T follicular helper cell (primary cell): ENCODE measurements at places on chromosomes 6 and 20.

GRCh38 chr6:105994591-105995390 lies 91.3 kb upstream of the PRDM1 start:
- DNase-seq, result no peak

DNA sequence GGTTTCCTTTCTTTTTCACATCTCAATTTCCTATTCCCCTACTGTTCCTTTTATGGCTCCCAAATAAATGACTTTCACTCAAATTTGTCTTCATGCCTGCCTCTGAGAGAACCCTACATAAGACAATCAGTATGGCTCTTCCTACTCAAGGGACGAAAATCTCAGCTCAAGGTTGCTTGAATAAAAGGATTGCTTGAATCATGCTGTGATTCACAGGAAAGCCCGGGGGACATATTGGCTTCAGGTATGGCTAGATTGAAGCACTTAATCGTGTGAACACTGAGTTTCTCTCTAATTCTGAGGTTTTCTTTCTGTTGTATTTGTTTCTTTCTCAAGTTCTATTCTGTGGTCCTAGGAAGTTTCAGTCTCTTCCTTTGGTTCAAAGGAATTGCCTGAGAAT lies 140.3 kb upstream of the SULF2 start:
- DNase-seq, result no peak

GRCh38 chr6:169014211-169015197 lies 239.1 kb downstream of the THBS2 start:
- DNase-seq, result no peak

GRCh38 chr20:63421094-63421692 lies 51.3 kb downstream of the KCNQ2 start:
- no peak for DNase-seq

DNA sequence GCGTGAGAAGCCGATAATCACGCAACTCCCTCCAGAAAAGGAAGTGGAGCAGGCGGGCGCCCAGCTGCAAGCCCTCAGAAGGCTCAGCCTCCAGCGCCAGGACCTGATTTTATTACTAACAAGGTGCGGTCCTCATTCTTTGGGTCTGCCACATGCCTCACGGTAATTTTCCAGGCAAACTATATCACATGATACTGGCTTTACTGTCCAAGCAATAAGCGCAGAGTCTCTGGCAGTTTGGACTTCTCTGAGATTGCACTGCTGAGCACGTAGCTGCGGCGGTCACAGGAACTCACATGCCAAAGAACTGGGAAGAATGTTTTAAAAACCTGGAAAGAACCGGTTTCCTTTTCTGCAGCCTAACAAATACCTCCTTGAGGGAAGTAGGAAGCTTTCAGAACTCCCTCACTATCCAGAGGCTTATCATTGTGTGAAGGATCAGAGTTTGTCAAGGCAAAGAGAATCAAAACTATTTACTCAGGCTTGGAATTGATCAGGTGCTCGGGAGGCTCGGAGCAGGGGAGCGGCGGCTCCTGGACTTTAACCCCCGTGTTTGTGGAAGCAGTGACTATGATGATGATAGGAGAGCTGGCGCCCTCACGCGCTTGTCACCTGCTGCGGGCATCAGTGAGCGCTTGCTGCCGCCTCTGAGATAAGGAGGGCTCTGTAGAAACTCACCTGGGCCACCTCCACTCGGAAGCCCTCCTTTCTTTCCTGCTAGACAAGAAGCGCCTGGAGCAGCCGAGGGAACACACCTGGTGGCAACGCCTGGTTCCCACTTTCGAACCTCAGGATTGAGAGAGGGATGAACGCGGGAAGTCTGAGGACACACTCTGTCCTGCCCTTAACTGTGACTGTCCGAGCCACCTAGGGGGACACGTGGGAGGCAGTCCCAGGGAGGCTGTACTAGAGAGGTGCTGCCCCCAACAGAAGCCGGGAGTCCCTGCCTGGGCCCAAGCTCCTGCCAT lies 27.2 kb upstream of the SYNJ2 start:
- no peak for DNase-seq

DNA sequence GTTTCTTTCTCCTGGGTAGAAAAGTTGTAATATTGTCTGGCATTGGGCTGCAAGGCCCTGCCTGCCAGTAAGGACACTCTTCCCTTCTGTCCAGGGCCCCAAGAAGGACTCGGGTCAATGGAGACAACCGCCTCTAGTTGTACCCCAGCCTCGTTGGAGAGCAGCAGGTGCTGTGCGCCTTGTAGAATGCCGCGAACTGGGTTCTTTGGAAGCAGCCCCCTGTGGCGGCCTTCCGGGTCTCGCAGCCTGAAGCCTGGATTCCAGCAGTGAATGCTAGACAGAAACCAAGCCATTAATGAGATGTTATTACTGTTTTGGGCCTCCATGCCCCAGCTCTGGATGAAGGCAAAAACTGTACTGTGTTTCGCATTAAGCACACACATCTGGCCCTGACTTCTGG lies 37.0 kb downstream of the PLCG1 start:
- DNase-seq, result no peak

GRCh38 chr20:59400708-59401107 lies 100.3 kb downstream of the EDN3 start:
- no peak for DNase-seq

DNA sequence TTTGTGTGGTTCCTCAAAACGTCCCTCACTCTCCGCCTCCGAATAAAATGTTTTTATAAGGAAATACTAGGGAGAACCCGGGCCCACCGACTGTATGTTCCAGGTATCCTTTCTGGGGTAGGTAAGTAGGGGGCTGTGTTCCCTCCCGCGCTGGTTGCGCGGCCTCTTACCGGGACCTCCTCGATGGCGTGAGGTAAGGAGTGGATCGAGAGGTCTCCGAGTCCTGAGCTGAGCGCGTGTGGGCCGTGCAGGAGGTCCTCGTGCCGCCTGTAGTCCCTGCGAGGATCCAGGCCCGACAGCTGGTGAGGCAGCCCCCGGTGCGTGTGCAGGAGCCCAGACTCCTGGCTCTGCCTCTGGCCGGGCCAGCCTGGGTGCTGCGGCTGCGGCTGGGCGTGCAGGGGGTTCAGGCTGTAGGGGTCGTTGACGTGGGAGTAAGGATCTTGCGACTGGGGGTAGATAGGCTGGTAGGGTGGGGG lies 5.1 kb downstream of the TFAP2A start:
- no peak for DNase-seq

DNA sequence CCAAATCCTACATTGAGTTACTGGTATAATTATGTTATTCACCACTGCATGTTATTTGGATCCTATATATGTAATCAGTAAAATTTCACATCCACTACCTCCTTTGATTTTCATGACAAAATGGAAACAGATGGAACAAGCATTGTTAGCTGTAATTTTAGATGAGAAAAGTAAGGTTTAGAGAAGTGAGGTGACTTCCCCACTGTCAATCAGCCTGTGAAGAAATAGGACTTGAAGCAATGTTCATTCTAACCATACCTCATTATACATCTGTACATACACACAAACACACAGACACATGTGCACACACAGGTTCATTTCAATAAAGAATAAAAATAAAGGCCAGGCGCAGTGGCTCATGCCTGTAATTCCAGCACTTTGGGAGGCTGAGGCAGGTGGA lies 23.7 kb upstream of the QKI start:
- no peak for DNase-seq

DNA sequence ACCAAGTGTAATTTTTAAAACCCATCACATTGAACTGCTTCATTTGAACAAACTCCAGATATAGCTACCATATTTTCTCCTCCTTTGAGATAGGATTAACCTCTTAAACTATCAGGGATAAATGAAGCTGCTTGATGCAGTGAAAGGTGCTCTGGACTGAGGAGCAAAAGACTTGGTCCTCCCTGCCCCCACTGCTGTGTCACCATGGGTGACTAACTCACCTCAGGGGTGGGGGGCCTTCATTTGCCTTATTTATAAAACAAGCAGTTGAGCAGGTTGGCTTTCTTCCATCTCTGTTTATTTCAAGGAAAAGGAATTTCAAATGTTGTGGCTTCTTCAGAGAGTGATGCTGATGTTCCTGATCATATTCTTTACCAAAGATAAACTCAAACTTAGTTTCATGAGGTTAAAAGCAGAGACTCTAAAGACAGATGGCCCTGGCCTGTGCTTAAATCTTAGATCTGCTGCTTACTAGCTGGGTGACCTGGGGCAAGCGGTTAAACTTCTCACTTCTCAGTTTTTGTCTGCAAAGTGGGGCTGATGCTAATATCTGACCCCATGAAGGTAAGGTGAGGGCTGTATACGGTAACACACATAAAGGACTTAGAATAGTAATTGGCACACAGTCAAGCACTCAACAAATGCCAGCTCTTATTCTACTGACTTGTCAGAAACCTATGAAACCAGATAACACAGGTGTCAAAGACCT lies 50.5 kb downstream of the FHL5 start:
- DNase-seq, result no peak

DNA sequence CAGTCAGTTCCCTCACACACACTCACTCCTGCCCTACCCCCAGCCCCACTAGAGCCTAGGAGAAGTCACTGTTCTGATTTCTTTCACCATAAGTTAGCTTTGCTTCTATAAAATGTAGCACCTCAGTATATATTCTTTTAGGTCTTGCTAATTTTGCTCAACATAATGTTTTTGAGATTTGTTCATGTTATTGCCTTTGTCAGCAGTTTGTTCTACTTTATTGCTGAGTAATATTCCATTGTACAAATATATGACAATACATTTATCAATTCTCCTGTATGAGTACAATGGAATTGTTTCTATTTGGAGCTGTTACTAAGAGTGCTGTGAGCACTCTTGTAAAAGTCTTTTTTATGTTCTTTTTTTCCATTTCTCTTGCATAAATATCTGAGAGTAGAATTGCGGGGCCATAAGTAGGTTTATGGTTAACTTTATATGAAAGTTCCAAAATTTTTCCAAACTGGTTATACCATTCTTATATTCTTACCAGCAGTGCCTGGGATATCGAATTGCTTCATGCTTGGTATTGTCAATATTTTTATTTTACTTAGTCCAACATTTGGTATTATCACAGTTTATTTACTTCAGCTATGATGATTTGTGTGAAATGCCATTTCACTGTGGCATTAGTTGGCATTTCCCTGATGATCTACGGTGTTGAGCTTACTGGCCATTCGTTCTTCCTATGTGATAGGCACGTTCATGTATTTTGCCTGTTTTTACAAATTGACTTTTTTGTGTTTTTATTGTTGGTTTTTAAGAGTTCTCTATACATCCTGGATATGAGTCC lies 25.3 kb downstream of the EDN1 start:
- no peak for DNase-seq

GRCh38 chr6:129481706-129482105 lies 228.3 kb downstream of the ARHGAP18 start:
- no peak for DNase-seq
